ENCODE measurements at places on chromosomes 7 and 10.

- DNase-seq: no peak
Measured at GRCh38 chr10:3877211-3878000, 92.4 kb upstream of the KLF6 start.

- no peak for DNase-seq
Measured at GRCh38 chr7:2036786-2037185, 196.0 kb downstream of the MAD1L1 start.

DNA sequence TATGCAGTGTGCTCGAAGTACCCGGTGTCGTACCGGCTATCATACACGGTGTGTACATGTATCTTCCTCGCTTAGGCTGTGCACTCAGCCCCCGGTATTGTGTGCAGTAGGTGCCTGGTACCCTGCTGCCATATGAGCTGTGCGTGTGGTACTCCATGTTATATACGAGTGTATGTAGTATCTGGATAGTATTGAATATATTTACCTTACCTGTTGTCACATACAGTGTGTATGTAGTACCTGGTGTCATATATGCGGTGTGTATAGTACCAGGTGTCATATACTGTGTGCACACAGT lies 1.2 kb downstream of the ZMYND11 start:
- DNase-seq: no peak

GRCh38 chr10:17848646-17849045 lies 39.5 kb downstream of the MRC1 start:
- DNase-seq: no peak

- DNase-seq: peak; percentile 83
Measured at GRCh38 chr10:77532068-77532467, 105.5 kb downstream of the KCNMA1 start.

DNA sequence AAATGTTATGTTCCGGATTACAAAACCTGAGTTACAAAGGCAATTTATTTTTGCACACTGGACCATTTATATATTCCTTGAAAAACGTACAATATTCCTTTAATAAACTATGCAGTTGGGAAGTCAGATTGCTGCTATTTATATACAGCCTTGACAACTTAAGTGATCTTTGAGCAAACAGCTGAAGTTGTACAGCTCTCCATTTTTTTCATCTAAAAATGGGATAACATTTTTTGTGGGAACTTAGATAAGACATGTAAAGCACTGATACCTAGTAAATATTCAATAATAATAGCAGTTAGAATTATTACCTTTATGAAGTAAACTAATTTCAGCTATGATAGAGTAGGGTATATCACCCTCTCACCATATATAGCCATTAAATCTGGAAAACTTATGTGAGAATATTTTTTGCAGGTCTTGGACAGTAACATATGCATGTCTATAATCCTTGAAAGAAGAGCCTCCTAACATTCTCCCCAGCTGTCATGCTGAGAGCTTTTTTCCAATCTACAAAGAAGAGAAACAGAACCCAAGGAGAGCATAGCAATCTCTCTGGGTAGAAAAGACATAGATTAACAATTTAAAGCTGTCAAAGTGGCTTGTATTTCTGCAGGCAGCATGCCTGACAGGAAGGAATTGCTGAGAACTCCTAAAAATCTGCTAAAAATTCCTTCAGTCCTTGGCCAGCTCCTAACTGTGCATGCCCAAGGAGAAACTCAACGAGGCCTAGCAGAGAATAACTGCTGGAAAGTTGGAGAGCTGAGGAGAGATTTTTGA lies 326.0 kb downstream of the CRPPA start:
- DNase-seq: no peak

- DNase-seq: no peak
Measured at GRCh38 chr7:1298931-1299885, 66.5 kb downstream of the UNCX start.

GRCh38 chr7:95592570-95592969 lies 3.7 kb downstream of the PDK4 start:
- DNase-seq: no peak

- no peak for DNase-seq
Measured at GRCh38 chr7:46133072-46133471, 212.0 kb upstream of the IGFBP3 start.

- no peak for DNase-seq
Measured at GRCh38 chr10:72218726-72219125, 2.6 kb upstream of the ASCC1 start.

GRCh38 chr10:6145166-6145987 lies 56.5 kb downstream of the RBM17 start:
- no peak for DNase-seq

DNA sequence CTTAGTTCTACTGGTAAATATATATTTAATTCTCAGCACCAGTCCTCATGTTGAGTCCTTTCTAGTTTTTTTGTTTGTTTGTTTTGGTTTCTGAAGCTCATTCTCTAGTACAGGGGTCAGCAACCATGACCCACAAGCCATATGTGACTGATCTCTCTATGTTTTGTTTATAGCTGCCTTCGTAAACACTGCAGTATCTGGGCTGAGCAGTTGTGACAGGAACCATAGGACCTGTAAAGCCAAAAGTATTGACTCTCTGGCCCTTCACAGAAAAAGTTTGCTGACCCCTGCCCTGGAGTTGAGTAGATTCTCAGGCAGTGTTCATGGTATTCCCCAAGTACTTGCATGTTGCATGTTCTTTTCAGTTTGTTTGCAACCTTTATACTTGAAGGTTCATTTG lies 20.8 kb downstream of the NET1 start:
- no peak for DNase-seq

DNA sequence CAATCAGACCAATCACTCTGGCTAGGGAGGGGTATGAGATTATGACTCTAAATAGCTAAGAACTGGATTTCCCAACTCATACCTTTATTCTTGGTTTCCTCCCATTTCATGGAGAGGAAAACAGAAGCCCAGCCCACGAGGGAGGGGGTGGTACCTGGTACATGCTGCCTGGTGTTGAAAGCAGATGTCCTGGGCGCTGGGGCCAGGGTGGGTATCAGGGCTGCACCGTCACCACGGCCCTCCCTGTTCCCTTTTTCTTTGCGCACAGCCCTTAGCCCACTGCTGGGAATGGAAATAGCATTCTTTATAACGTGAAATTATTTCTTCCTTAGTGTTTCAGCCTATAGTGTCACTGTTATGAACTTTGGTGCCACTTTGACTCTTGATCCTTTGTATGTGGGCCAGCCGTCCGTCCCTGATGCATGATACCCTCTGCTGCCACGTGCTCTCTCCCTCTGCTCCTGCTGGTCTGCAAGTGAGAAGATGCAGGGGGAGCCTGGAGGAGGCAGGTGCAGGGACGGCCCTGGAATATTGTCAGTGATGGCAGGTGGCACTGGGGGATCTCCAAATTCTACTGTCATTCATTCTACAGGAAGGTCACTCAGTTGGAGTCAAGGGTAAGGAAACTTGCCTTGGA lies 158.5 kb downstream of the CDH23 start:
- no peak for DNase-seq

GRCh38 chr10:15775513-15775912 lies 55.8 kb upstream of the ITGA8 start:
- DNase-seq: no peak

DNA sequence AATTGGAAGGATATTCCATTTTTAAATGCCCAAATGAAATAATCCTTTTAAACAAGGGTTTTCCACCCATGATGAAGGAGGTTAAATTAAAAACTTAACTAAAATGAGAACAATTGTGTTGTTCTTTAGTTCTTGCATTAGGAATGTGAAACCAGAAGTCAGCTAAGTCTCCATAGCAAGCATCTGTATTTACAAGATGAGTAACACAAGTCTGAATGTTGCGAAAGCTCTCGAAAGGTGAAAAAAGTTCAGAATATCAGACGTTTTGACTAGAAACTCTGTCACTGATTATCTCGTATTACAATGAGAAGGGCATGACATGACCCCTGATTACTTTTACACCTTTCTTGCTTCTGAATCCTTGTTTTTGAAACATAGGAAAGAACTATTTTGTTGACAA lies 149.6 kb downstream of the BICC1 start:
- peak; percentile 83 for DNase-seq

DNA sequence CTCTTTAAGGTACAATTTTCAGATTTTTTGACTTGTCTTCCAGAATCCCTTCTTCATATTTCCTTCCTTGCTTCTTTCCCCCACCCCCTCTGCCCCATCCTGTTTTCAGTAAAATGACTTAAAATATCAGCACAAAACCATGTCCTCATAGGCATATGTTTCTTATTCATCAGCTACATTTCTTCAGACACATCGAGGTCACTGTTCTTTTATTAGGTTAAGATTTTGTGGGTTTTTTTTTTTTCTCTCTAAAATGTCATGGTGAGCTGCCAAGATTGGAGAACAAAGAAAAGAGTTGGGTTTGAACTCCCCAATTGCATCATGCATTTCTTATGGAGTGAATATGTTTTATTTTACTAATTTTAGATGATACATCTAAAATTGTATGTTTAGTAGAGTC lies 35.8 kb downstream of the LAMB4 start:
- DNase-seq: no peak

DNA sequence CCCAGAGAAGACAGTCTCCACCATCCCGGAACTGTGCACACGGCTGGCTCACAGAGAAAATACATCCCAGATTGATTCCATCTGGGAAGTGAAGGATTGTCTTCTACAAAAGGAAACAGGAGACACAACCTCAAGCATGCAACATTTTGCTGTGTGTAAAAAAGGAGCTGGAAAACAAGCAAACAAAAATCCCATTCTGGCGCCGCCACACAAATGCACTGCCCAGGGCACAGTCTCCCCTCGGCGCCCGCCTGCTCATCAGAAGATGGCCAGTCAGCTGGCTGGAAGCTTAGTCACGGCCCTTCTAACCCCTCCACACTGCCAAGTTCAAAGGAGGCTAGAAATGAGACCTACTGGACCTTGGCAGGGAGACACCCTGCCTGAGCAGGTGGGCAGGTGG lies 14.1 kb upstream of the CYTH3 start:
- no peak for DNase-seq

DNA sequence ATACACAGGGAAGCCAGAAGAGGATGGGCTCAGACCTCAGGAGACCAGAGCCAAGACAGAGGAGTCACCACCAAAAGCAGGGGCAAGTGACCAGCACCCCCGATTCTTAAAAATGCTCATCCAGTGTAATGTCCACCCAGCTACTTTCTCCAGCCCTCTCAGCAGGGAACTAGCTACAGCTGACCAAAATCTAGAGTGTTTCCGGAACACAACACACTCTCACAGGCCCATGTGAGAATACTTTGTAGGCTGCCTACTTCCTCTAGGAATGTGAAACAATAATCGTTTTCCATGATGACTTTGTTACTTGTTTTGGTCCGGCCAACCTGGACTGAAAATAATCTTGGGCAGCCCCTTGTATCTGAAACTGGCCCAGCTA lies 14.5 kb downstream of the PSAP start:
- DNase-seq: no peak

DNA sequence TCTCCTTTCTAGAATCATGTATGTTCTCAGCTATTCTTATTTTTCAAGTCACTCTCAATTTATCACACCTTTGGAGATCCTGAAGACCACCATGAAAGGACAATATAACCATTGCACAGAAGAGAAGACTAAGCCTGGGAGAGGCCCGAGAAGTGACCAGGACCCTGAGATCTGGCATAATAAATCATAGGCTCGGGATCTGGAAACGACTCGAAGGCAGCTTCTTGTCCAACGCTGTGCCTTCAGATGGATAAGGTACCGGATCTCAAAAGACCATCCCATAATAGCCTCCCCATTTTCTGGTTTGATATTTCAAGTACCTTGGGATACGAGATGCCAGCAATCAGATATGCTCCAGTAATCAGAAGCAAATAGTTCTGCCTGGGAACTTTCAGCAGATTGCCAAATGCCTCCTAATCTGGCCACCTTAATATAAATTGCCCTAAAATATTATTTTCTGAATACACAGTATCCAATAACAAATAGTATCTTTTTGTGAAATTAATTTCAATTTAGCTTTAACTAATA lies 179.2 kb upstream of the ZMIZ1 start:
- DNase-seq: no peak

DNA sequence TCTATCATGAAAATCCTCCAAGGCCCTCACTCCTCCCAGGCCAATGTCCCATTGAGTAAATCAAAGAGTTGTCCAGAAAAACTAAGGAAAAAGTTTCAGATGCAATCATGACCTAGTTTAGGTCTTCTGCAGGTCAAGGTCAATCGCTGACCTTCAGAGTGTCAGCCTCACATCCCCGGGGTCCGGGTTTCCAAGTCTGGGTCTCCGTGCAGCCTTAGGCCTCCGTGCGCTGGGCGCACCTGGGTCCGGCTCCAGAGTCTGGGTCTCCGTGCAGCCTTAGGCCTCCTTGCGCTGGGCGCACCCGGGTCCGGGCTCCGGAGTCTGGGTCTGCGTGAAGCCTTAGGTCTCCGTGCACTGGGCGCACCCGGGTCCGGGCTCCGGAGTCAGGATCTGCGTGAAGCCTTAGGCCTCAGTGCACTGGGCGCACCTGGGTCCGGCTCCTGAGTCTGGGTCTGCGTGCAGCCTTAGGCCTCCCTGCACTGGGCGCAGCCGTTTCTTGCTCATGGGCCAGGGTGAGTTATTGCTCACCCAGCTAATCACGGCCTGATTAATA lies 236.2 kb downstream of the TCERG1L start:
- DNase-seq: no peak

Data from RCC 7860 (cell line).